Heart left ventricle (tissue), 16 donors: ENCODE measurements at places on chromosomes 3 and 15. TPM values are rescaled to one million over a fixed set of nuclear protein-coding genes. Genes with fewer than 3 reads are reported as not detected.
A peak's percentile ranks its signal among the peaks of the same experiment; 100 is the strongest.

Gene TRH
- not detected for total RNA-seq

GRCh38 chr3:52456169-52456799, 880 bp downstream of the NISCH start:
- H3K27me3 ChIP-seq, result no peaks in the 10 kb centered on the region
- peaks cover 16% of the 10 kb centered on the region for H3K4me1 ChIP-seq
- DNase-seq, result peak; percentile 66
- peak overlapping the region; percentile 75 for H3K4me3 ChIP-seq

Gene MAP6D1
- 2.3 TPM for total RNA-seq

DNA sequence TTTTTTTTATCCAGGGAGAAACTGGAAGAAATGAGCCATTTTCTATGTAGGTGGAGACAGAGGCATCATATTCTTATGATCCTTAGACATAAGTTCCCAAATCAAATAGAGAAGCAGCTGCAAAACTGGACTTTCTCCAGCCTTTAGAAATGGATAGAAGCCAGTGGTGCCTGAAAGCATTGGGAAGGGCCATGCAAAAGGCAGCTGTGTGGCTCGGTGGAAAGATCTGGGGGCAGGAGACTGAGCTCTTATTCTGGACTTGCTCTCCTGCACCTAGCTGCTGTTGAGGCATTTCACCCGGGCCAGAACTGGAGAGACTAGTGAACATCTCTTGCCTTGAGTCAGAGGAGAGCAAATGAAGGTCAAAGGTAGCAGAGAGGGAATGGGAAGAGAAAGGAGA, 73.1 kb downstream of the TFG start:
- H3K27me3 ChIP-seq, result no peaks in the 10 kb centered on the region
- peak; percentile 31 for DNase-seq

DNA sequence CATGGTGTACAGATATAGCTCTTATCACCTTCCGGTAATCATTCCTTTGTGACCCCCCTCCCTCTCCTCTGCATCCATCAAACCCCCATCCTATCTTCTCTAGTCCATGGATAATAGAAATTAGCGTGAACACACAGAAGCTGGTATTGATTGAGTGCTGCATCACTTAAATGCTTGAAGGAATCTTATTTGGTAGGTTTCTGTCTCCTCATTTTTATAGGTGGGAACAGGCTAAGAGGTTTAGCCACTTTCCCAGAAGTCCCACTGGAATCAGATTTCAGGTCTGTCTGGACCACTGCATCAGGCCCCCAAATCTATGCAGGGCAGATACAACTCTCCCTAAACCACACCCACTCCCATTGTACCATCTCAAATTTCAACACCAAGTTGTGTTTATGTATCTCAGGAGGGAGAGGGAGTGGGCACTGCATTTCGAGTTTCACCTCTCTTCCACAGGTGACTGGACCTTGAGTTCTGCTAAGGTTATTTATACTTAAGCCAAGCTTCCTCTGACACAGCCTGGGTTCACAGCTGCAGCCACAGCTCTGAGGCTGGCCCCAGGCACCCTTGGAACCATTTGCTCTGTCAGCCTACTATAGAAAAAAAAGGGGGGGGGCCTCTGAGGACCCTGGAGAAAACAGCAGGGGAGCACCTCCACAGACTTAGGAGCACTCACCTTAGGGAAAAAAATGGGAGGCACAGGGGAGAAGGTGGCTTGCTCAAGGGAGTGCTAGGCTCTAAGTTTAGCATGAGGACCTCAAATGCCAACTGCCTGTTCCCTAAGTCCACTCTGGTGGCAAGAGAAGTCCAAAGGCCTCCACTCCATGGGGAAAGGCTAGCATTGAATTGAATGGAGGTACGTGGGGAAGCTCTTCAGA, 2.1 kb upstream of the NMB start:
- H3K27ac ChIP-seq, result no peak overlapping the region
- DNase-seq, result no peak
- H3K27me3 ChIP-seq, result no peaks in the 10 kb centered on the region

Gene PRSS50
- total RNA-seq, result 0.29 TPM

GRCh38 chr3:66962664-66963063, 35.4 kb upstream of the KBTBD8 start:
- no peak for DNase-seq
- H3K4me1 ChIP-seq, result no peaks in the 10 kb centered on the region
- H3K4me3 ChIP-seq, result no peak overlapping the region
- no peak overlapping the region for H3K27ac ChIP-seq
- H3K27me3 ChIP-seq, result no peaks in the 10 kb centered on the region

- H3K4me1 ChIP-seq, result peaks cover 23% of the 10 kb centered on the region
- DNase-seq, result no peak
- no peaks in the 10 kb centered on the region for H3K36me3 ChIP-seq
- H3K4me3 ChIP-seq, result no peak overlapping the region
- H3K27me3 ChIP-seq, result no peaks in the 10 kb centered on the region
- H3K27ac ChIP-seq, result no peak overlapping the region
These were observed 61.4 kb downstream of the WHAMM start for GRCh38 chr15:82870727-82871320.

GRCh38 chr3:59127071-59127470, 77.2 kb upstream of the CFAP20DC start:
- no peaks in the 10 kb centered on the region for H3K4me1 ChIP-seq
- H3K27me3 ChIP-seq, result no peaks in the 10 kb centered on the region
- H3K36me3 ChIP-seq, result no peaks in the 10 kb centered on the region
- H3K4me3 ChIP-seq, result no peak overlapping the region
- no peak overlapping the region for H3K27ac ChIP-seq

GRCh38 chr15:101193120-101193644, 58.7 kb downstream of the CHSY1 start:
- peak; percentile 65 for DNase-seq
- H3K36me3 ChIP-seq, result no peaks in the 10 kb centered on the region
- peak overlapping the region; percentile 80 for H3K27ac ChIP-seq
- no peaks in the 10 kb centered on the region for H3K27me3 ChIP-seq
- peaks cover 71% of the 10 kb centered on the region for H3K4me1 ChIP-seq
- no peak overlapping the region for H3K4me3 ChIP-seq

- DNase-seq, result no peak
- no peaks in the 10 kb centered on the region for H3K27me3 ChIP-seq
- H3K4me3 ChIP-seq, result no peak overlapping the region
- H3K4me1 ChIP-seq, result no peaks in the 10 kb centered on the region
These were observed 429.2 kb downstream of the CADM2 start for GRCh38 chr3:85387913-85388505.

Gene DOCK3
- total RNA-seq, result 6.7 TPM

- no peaks in the 10 kb centered on the region for H3K36me3 ChIP-seq
- H3K27me3 ChIP-seq, result no peaks in the 10 kb centered on the region
- H3K4me3 ChIP-seq, result no peak overlapping the region
These were observed 5.8 kb downstream of the SQOR start for GRCh38 chr15:45640616-45641015.
